Thymus (tissue), 14 donors: ENCODE measurements at places on chromosomes 16 and 17. TPM values are rescaled to one million over a fixed set of nuclear protein-coding genes. Genes with fewer than 3 reads are reported as not detected.

- H3K27me3 ChIP-seq, result no peaks in the 10 kb centered on the region
- DNase-seq, result no peak
- no peak overlapping the region for H3K4me3 ChIP-seq
- H3K36me3 ChIP-seq, result no peaks in the 10 kb centered on the region
- no peaks in the 10 kb centered on the region for H3K4me1 ChIP-seq
Measured at GRCh38 chr16:53404959-53405358, 29.3 kb upstream of the RBL2 start.

Gene NAGS
- total RNA-seq, result 1.3 TPM

- H3K27me3 ChIP-seq, result peaks cover 8% of the 10 kb centered on the region
- H3K4me1 ChIP-seq, result peaks cover 10% of the 10 kb centered on the region
- peaks cover 1% of the 10 kb centered on the region for H3K36me3 ChIP-seq
- DNase-seq, result no peak
Measured at GRCh38 chr17:28370035-28370743, at the start of gene VTN. VTN (minus strand) TSS chr17:28370307; CDS start chr17:28370203, 104 bp downstream.

DNA sequence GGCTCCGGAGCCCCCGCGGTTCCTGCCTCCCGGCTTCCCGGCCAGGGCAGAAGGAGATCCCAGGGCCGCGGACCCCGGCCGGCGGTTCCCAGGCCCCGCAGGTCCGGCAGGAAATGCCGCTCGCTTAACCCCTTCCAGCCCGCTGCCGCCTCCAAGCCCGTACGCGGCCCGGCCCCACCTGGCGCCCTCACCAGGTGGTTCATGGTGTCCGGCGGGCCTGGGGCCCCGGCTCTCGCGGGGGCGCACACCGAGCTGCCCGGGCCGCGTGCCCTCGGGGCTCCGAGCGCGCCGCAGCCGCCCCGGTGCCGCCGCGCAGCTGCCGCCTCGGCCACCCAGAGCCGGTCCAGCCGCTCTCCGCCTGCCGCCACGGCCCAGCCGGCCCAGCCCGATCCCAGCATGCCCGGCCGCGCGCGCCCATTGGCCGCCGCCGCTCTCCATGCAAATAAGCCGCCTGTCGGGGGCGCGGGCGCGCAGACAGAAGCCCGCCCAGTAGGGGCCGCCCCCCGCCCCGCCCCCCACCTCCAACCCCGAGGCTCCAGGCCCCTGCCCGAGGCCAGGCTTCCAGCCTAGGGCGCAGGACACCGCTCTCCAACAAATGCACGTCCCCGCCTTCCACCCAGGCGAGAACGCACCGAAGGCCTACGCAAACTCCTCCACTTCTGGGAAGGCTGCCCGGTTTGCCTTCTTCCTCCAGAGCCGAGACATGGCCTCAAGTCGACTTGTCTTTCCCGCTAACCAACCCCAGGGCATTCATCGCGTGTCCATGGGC, at the start of gene BCAR1:
TSS of gene BCAR1 (minus strand) at position 345 of the 769 bp plus-strand sequence. CDS start at position 203, 142 bp downstream.
- no peak for DNase-seq
- peaks cover 8% of the 10 kb centered on the region for H3K4me1 ChIP-seq
- no peak within 1 kb of the TSS for H3K27ac ChIP-seq
- H3K27me3 ChIP-seq, result peaks cover 94% of the 10 kb centered on the region
